ENCODE measurements at places on chromosomes 6 and 20.

DNA sequence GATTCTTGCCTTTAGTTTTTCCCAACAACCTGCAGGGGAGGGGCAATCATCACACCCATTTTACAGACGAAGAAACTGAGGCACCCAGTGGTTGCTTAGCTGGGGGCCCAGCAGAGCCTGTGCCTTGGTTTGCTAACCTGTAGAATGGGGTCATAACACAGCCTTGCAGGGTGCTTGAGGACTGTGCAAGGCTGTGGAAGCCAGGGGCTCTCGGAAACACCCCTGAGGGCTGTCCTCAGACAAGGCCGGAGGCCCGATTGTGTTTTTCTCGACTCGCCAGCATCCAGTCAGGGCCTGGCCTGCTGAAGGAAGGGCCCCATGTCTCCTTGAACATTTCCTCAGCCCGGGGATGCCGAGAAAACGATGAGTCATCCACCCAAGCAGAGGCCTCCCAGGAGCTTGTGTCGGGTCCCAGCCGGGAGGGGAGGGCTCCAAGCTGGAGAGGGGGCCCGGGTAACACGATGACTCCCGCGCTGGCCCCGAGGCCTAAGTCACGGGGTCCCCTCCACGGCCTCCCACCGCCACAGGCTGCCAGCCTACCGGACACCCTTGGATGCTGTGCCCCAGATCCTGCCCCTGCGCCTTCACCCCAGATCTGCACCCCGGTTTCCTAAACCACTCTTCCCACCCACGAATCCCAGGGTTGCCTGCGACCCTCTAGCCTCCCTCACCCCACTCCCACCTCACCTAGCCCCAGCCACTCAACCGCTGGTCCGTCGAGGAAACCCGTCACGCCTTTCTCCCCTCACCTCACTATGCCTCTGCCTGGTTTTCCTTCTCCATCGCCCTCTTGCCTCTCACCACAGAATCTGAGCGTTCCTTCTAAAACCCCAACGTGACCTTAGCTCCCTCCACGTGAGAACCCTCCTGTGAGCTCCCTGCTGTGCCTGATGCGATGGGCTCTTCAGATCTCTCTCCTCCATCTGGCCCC lies 10.6 kb downstream of the NOL4L start:
- DNase-seq = no peak

DNA sequence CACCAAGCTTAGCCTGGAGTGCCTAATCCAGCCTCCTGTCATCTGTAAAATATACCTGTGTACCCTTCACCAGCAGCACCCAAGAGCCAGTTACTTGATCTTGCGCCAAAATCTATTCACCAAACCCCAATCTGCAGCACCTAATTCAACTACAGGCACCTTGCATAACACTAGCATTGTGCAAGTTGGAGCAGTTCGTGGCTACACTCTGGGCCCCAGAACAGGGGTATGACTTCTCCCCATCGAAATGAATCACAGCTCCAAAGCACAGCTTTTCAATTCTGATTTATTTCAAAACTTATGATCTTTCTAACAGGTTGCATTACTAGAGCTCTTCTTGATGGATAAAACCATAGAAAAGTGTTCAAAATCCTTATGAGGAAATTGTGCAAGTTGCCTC lies 100.4 kb upstream of the TCF21 start:
- no peak for DNase-seq

- DNase-seq = no peak
These were observed 72.5 kb downstream of the PHACTR3 start for GRCh38 chr20:59676851-59677182.

DNA sequence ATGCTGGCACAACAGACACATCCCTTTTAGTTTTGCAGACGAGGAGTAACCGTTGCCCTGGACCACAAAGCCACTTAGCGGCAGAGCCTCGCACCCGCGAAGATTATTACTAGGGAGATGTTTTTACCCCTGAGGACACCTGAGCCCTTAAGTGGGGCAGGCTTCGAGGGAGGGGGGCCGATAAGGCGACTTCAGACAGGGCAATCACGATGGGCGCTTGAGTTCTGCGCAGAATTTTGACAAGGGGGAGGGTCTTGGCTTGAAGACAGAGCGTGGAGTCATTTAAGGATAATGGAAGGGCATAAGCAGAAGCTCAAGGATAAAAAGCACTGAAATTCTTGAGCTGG lies 650 bp upstream of the TTK start:
- no peak for DNase-seq

DNA sequence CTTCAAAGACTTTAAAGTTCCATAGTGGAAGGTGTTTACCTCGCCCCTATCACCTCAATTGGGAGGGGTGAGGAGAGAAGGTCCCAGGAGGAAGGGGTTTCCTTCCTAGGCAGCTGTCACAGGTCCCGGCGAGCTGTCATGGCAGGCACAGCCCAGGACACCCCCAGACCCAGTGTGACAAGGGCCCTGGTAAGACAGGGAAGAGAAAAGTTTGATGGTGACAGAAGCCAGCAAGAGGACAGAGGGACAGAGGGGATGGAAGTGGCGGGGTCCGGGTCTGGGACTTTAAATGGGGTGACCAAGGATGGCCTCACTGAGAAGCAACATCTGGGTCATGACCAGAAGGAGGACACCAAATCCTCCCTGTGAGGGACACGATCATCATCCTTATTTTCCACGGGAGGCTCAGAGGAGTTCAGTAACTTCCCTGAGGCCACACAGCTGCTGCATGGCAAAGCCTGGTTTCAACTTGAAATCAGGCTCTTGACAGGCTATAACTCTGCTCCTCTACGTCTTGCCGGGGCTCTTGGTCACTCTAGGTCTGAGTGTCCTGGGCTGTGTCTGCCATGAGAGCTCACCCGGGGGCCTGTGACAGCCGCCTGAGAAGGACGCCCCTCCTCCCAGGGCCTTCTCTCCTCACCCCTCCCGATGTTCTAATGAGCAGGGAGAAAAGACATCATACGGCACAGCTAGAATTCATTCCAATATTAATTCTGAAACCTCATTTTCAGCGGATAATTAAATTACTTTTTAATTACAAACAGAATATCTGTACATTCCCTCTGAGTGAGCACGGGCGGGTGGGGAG lies 222.2 kb downstream of the PREX1 start:
- DNase-seq = no peak

GRCh38 chr6:161673026-161673425 lies 399.2 kb upstream of the AGPAT4 start:
- no peak for DNase-seq

DNA sequence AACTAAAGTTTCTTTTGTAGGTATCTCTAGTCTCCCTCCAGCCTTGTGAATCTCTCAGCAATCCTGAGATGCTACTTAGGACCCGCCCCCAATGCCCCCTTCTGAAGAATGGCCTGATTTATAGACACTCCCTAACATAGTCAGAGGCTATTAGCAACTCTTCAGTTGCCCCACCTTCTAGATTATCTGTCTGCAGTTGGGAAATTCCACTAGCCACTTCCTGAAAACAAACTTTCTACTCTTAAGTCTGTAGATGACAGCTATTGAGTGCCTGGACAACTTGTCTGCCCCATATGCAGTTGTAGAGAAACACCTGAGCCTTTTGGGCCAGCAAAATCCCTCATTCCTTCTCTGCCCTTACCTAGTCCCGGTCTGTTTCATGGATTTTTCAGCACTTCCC lies 188.2 kb upstream of the PREP start:
- no peak for DNase-seq

- DNase-seq = no peak
These were observed 5.3 kb downstream of the MMP9 start for GRCh38 chr20:46013829-46014516.

- no peak for DNase-seq
These were observed 1024.0 kb downstream of the GRIK2 start for GRCh38 chr6:102417368-102417998.

DNA sequence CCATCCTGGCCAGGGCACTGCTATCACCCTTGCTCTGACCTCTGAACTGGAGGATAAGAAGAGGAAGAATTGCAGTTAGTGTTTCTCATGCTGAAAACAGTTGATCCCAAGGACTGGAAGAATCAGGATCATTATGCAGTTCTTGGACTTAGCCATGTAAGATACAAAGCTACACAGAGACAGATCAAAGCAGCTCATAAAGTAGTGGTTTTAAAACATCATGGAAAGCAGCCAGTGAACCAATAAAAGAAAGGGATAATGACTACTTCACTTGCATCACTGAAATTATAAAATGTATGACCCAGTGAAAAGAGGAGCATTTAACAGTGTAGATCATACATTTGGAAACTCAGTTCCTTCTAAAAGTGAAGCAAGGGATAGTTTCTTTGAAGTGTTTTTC lies 47.7 kb downstream of the DNAH8 start:
- DNase-seq = no peak

DNA sequence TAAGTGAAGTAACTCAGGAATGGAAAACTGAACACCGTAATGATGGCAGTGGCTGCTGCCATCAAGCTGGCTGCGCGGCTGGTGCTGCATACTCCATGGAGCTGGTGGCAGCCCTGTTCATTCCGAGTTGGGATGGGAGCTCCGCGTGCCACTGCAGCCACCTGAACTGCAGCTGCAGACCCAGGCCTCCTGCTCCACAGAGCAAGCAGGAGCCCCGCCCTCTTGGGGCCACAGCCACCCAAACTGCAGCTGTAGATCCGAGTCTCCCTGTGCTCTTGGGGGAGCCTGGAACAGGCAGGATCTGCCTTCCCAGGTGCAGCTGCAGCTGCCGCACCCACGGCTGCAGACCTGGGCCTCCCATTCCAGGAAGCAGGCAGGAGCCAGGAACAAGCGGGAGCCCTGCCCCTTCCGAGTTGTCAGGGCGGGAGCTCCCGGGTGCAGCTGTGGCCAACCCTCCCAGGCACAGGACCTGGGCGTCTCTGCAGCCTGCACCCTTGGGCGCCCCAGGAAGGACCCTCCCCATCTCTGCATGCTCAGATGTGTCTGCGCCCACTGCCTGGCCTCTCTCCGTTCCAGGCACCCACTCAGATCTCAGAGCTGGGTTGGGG lies 120.2 kb downstream of the GMPR start:
- no peak for DNase-seq

DNA sequence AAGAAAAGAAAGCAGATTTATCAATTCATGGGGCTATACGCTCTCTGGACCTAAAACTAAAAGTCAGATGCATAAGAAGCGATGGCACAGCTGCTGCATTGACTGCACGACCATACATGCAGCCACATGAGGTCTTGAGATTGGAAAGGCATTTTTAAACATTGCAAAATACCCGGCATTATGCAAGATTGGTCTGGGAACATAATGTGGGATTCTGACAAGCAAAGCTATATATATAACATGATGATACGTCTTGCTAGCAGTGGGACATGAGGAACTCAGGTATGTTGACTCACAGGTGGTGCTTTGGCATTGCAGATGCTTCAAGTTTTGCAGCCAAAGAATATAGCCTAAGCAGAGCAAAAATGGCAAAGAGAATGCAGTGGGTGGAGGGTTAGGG lies 55.1 kb downstream of the SAMD3 start:
- no peak for DNase-seq

GRCh38 chr6:101069191-101069795 lies 188.2 kb upstream of the ASCC3 start:
- no peak for DNase-seq

GRCh38 chr6:11404081-11404480 lies 133.5 kb upstream of the TMEM170B start:
- no peak for DNase-seq

DNA sequence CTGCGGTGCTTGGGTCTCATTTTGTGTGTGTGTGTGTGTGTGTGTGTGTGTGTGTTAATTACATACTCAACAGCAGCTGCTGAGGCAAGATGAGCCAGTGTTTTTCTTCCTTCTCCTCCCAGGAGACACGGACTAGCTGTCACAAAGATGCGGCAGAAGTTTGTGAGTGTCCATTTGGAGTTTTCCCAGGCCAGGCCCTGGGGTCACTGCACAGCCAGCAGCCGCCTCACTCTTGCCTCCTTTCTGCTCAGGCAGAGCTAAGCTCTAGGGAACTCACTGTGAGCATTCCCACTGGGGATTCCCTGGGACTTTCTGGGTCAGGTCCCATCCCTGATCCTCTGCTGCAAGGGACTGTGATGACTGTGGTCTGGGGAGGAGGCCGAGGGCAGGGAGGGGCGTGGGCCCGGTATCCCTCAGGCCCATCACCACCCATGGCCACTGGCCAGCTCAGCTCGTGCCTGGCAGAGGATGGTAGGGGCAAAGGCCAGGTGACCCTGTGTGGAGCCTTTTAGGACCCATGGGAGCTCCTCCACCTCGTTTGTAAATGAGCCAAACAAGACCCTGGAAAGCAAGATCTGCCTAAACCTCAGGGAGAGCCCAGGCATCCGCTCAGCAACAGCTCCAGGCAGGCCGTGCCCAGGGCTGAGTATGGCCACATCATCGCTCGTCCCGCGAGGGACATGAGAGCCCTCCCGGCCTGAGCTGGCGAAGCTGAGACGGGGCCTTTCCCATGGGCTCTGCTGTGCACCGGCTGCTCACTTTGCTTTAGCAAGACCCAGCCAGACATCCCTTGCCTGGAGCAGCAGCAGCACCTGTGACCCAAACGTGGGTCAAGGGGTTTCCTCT lies 102.0 kb downstream of the PSMB1 start:
- no peak for DNase-seq

DNA sequence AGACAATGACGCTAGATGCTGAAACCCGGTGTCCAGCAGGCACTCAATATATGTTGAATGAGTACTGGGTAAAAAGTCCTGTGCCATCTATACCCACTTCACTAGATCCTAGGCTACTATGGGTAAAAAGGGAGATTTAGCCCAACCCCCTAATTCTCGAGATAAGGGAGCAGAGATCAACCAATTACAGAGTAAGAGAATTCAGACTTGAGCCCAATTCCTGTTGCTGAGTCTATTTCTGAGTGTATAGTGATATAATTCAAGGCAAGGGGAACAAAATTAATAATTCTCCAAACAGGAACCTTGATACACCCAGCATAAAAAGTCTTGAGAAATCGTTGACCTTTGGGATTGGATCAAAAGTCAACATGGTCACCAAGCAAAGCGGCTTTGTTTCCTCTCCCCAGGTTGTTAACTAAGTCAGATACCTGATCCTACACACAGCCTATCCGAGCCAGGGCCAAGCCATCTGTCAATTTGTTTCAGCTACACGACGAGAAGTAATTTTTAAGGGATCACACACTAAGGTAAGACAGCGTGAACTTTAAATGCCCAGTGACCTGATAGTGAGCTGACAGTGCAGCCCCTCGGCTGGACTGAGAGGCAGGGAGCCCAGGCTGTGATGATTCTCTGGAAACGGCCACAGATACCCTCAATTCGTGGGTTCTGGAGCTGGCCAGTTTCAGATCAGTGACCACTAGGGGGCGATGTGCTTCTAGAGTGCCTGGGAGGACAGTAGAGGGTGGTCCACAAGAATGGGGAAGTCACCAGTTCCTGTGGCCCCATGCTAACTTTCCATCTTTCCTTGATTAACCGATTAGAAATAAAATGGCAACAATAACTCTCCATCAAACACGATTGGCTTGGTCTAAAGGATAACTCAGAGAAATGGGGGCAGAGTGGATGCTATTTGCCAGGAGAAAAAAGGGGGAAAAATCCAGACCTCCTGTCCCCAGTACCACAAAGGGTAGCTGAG lies 46.2 kb downstream of the SLC22A23 start:
- DNase-seq = no peak

DNA sequence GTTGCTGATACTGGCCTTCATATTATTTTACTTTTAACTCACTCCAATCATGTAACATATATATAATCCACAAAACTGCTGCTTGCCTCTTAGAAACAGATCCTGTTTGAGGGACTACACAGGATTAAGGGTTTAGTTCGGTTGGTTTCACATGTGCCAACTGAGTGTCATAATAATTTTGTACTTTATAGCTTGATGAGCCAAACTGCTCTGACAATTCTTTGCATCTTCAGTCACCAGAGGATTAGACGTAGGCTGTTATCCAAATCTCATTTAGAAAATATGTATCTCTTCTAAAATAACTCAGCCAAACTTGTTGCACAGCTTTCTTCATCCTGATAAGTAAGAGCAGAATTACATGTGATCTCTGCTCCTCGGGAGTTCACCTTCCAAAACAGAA lies 643.6 kb upstream of the PTCHD4 start:
- no peak for DNase-seq
